ENCODE measurements at places on chromosomes 2 and 18.

GRCh38 chr2:42567806-42568400 is 529 bp upstream of the MTA3 start:
- DNase-seq = no peak

DNA sequence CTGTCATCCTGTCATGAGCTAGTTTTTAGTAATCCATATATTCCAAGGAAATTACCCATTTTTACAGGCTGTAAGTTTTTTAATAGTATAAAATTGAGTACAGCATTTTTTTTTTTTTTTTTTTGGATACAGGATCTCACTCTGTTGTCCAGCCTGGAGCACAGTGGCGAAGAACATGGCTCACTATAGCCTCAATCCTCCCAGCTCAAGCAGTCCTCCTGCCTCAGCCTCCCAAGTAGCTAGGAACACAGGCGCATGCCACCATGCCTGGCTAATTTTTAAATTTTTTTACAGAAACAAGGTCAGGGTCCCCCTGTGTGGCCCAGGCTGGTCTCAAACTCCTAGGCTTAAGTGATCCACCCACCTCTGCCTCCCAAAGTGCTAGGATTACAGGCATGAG is 56.5 kb downstream of the ANKRD12 start:
- DNase-seq = no peak

GRCh38 chr2:44246840-44247369 is 28.4 kb upstream of the SLC3A1 start:
- DNase-seq = no peak

- DNase-seq = no peak
Observed at GRCh38 chr2:169018390-169018789, 12.7 kb downstream of the ABCB11 start.

DNA sequence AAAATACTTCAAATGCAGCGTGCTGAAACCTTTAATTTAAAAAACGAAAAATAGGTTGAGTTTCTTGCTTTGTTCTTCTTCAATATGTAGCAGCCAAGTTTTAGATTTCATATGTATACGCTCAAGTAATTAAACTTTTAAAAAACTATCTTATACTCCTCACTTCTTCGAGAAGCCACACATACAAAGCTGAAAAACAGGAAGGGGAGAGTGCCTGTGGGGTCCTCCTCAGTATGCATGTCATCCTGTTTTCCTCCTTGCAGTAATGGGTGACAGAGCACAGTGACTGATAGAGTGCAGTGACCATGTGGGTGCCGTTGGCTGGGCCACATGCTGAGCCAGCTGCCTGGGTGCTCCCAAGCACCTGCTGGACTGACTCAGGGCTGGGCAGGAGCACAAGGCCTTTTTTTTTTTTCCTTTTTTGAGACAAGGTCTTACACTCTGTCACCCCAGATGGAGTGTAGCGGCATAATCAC is 33.3 kb downstream of the UXS1 start:
- DNase-seq = no peak

DNA sequence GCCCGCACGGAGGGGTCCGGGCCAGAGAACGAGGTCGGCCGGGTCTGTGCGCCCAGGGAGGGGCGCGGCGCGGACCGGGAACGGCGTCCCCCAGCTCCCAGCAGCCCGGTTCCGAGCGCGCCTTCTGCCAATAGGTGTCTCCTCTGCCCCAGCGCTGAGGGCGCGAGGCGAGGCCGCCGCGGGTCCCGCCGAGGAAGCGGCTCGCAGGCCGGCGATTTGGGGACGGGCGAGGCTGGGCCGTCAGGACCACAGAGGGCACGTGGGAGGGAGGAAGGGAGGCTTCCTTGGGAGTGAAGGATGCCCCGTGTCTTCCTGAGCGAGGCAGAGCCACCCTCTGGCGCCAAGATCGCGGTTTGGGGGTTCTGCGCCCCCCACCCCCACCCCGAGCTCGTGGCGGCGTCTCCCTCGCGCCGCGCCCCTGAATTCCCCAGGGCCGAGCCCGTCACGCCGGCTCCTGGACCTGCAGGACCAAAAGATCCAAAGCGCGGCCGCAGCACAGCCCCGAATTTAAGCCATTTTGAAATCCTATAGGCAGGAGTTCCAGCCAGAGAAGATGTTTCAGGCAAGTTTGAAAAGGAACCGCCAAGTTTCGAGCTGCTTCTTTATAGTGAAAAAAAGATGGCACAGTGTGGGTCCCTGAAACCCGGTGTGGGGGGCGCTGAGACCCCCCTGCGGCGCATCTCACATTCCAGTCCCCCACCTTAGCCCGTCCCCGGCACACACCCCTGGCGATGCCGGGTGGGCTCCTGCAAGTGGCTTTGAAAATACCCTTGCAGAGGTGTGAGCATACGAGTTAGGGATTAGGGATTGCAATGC is 909 bp downstream of the NFATC1 start:
- DNase-seq = no peak

DNA sequence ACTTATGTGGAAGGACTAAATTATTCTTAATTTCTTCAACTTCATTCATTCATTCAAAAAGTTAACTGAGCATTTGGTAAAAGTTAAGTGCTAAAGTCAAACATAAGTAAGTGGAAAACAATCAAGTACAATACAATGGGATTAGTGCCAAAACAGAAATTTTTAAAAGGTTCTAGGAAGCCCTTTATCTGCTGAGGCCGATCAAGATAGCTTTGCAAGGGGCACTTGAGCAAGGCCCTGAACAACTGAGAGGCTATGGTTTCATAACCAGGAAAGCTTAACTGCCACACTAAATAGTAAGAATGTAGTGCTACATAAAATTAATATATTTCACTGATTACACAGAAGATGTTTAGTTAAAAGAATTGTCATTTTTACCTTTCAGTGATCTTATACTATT is 76.5 kb downstream of the NOL10 start:
- DNase-seq = no peak

- no peak for DNase-seq
Observed at GRCh38 chr2:218882461-218882816, 1.8 kb downstream of the WNT10A start.

GRCh38 chr2:206452750-206453149 is 9.4 kb downstream of the ADAM23 start:
- no peak for DNase-seq

DNA sequence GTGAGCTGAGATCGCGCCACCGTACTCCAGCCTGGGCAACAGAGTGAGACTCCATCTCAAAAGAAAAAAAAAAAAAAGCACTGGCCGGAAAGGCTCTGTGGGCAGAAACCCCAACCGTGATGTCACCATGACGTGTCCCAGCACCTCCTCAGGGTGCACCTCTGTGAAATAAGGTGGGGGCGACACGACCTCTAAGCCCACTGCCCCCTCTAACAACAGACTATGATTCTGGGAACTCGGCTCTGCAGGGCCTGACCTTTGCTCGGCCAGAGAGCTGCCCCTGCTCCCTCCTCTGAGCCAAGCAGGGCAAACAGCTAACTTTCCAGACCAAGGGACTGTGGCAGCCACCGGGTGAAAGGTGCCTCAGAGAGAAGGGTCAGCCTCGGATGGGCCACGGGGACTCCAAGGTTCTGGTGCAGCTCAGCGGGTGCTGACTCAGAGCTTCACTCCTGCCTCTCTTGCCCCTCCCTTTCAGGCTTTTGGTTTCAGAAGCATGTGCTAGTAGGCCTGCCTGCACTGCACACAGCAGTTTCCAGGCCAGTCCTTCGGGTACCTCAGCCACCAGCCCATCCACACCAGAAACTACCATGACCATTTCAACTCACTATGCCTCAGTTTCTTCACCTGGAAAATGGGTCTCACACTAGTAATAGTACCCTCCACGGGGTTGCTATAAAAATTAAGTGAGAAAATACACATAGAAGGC is 8.0 kb downstream of the TMBIM1 start:
- DNase-seq = no peak

GRCh38 chr2:26072925-26073768 is 39.3 kb downstream of the RAB10 start:
- no peak for DNase-seq

DNA sequence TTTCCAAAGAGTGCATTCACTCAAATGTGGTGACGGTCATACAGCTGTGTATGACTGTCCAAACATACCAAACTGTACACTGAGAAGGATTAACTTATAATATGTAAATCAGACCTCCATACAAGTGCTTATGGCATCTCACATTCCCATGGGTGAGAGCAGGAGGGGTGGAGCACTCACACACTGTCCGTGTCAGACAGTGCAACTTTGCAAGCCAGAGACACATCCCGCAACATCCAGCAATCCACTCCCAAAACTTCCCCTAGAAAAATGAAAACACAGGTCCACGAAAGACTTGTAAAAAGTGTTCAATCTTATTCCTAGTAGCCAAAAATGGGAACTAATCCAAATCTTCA is 36.4 kb downstream of the FAM168B start:
- DNase-seq = no peak

- no peak for DNase-seq
Observed at GRCh38 chr2:74379851-74380789, at the start of gene DCTN1. Gene DCTN1 (minus strand): TSS chr2:74380311. CDS start chr2:74380037, 274 bp downstream.

- DNase-seq = no peak
Observed at GRCh38 chr2:73886357-73886756, 6.5 kb upstream of the ACTG2 start.

DNA sequence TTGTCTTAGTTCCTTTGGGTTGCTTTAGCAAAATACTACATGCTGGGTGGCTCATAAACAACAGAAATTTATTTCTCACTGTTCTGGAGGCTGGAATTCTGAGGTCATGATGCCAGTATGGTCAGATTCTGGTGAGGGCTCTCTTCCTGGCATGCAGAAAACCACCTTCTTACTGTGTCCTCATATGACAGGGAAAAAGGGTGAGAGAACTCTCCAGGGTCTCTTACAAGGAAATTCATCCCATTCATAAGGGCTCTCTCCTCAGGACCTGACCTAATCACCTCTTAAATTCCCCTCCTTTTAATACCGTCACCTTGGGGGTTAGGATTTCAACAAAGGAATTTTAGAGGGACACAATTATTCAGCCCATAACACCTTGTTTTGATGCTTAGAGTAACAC is 243.1 kb upstream of the TNP1 start:
- no peak for DNase-seq

DNA sequence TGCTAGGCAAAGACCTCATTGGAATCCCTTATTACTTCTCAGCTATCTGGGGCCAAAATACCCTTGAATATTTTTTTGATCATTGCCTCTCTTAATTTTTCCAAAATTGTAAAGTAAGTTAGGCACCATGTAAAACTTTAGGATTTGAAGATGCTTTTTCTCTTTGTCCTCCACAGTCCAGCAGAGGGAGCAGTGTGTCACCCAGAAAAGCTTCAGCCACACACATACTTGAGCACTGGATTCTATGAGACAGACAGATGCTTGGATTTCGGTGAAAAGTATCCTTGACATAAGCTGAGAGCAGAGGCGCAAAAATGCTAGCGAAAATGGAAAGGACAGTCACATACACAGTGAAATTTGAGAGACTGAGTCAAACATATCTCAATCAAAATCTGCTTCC is 74.7 kb upstream of the KCNJ3 start:
- DNase-seq = no peak

GRCh38 chr2:119682578-119682977 is 3.6 kb downstream of the TMEM177 start:
- DNase-seq = no peak

DNA sequence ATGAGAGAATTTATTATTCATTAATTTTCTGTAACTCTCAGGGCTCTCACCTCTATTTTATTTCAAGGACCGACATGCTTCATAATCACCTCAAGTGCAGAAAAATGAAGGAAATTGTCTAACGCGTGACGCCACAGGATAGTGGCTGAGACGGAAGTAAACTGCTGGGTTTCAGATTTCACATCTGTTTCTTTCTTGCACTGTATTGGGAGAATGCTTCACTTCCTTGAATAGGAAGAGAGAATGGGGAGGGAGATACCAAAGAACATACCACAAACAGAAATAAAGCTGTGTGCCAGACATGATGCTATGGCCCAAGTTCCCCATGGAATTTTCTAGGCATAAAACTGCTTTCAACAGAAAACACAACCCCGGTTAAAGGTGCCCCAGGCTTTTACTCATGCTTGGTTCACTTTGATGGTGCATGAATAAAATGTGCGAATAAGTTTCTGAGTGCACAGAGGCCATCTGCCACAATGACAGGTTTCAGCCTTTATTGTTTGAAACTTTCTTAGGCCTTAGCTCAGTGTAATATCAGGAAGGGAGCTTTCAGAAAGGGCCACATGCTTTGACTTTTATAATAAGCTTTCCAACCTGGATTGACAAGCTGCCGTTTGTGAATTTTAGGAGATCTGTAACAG is 1116.4 kb downstream of the SOCS6 start:
- DNase-seq = no peak

GRCh38 chr2:204657024-204657423 is 111.7 kb downstream of the PARD3B start:
- no peak for DNase-seq

DNA sequence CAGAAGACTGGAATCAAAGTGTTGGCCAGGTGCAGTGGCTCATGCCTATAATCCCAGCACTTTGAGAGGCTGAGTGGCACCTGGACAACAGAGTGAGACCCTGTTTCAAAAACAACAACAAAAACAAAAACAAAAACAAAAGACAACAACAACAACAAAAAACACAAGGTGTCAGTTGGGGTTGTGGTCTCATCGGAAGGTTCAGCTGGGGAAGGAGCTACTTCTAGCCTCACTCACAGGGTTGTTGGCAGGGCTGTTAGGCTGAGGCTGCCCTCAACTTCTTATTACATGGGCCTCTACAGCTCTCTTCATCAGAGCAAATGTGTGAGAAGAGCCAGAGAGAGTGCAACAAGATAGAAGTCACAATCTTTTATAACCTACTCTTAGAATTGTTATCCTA is 34.6 kb upstream of the CAB39 start:
- no peak for DNase-seq

- no peak for DNase-seq
Observed at GRCh38 chr2:3361518-3362389, 15.9 kb downstream of the EIPR1 start.
